ENCODE measurements at places on chromosomes 7 and 10.

- peak; percentile 93 for DNase-seq
Measured at GRCh38 chr7:112386619-112387018, 63.6 kb upstream of the IFRD1 start.

GRCh38 chr7:78333530-78334425 is 535.2 kb downstream of the PHTF2 start:
- no peak for DNase-seq

DNA sequence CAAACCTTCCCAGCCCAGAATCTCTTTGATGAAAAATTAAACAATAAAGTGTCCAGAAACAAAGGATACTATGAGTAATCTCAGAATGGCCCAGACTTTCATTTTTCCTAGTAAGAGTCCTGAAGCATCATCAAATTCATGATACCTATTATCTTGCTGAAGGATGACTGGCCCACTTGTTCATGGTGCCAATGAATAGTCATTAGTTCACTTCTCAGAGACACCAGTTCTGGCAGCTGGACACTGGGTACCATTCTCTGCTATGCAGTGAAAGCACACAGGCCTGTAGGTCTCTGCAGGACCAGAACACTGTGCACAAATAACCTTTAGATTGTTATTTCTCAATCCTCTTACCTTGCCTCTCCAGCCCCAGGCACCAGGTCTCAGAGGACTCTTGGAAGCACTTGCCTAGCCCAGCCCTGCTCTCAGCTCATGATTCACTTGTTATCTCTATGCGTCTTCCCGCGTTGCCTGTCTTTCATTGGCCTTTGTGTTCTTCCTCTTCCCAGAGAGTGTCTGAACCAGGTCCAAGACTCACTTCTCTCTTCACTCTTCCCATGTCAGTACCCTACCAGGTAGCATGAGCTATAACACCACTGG is 98.1 kb upstream of the AGBL3 start:
- no peak for DNase-seq

DNA sequence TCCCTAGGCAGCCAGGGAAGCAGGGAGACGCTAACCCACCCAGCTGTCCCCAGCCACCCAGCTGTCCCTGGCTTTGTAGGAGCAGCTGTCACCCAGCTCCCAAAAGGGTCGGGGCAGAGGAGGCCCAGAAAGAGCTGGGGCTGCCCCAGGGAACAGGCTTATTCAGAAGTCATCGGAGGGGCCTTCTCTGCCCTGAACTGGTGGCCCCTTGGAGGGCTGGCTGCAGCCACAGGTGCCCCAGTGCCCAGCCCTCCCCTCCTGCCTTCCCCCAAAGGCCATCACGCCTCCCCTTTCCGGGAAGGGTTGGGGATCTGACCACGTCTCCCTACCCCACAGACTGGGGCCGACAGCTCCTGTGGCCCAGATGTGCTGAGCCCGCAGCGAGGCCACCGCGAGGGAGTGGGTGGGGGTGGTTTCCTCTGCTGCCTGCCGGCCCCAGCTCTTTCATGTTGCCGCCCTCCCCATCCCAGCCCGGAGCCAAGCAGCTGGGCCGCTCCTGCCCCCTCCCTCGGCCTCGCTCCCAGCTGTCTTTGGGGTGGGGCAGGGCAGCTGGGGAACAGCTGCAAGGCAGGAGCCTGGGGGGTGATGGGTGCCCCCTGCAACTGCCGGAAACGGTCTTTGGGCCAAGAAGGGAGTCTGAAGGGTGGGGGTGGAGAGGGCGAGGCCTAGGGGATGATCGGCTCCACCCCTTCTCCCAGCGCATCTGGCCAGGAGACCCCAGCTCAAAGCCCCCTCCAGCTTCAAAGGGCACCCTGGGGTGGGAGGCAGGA is 16.8 kb downstream of the TRIM8 start:
- no peak for DNase-seq

GRCh38 chr7:18552943-18553604 is 57.5 kb downstream of the HDAC9 start:
- DNase-seq: no peak

DNA sequence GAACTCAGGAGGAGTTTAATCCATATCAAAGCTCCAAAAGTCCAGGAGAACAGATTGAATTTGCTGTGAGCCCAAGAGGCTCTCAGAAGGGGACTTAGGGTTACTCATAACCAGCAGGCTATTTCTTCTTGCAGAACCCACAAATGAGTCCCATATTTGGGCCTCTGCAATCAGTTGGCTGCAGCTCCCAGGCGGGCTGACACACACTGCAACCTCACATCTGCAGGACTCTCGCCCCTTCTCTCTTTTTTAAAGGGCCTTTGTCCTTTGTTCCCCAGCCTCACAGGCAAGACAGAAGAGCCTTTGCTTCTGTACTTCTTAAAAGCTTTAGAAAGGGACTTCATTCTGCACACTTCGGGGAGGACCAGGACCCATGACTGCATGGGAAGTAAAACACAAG is 26.7 kb downstream of the CREB3L2 start:
- DNase-seq: no peak

DNA sequence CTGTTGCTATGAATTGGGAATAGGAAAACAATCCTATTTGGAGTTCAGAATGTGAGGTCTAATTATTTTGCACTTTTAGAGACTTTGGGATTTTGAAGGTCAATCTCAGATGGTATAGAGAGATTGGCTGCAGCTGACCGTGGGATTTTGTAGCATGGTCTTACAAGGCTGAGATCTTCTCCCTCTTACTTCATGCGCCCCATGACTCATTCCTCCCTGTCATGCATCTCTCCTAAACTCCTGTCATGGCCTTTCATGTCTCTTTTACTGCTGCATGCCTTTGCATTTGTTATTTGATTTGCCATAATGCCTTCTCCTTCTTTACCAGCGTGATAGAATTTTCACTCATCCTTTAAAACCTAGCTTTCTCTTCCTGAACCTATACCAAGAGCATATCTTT is 133.1 kb downstream of the BBS9 start:
- DNase-seq: no peak

DNA sequence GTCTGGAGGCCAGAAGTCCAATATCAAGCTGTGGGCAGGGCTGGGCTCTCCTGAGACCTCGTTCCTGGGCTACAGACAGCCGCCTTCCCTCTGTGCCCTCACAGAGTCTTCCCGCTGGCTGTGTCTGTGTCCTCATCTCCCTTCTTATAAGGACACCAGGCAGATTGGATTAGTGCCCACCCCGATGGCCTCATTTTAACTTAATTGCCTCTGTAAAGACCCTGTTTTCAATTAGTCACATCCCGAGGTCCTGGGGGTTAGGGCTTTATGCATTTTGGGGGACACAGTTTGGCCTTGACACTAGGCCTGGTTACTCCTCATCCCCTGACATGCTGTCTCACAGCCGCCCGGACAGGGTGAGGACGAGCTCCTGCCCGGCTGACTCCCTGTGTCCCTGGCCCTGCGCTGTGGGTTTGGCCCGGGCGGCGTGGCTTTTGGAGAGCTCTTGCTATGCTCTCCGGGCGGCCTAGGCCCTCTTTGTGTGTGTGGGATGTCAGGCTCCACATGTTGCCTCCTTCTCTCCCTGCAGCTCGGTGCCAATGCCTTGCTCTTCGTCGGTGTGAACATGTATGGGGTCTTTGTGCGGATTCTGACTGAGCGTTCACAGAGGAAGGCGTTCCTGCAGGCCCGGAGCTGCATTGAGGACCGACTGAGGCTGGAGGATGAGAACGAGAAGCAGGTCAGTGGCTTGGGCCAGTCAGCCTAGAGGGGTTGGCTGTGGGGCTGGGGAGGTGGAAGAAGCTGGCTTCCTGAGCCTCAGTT is 18.2 kb downstream of the ADCY1 start:
- no peak for DNase-seq

- DNase-seq: no peak
Measured at GRCh38 chr10:132448248-132448731, 51.3 kb downstream of the PWWP2B start.

GRCh38 chr10:7243873-7244272 is 167.0 kb downstream of the SFMBT2 start:
- DNase-seq: no peak

- DNase-seq: no peak
Measured at GRCh38 chr10:9289811-9290210, 1235.3 kb downstream of the GATA3 start.
